ENCODE measurements at places on chromosomes 2 and 18. TPM values are rescaled to one million over a fixed set of nuclear protein-coding genes. Genes with fewer than 3 reads are reported as not detected.

- no peak for DNase-seq
Measured at GRCh38 chr2:105796131-105796638, 51.5 kb downstream of the NCK2 start.

- no peak for DNase-seq
Measured at GRCh38 chr2:221335219-221335752, 236.8 kb downstream of the EPHA4 start.

Gene LOXHD1
- not detected for polyA plus RNA-seq

DNA sequence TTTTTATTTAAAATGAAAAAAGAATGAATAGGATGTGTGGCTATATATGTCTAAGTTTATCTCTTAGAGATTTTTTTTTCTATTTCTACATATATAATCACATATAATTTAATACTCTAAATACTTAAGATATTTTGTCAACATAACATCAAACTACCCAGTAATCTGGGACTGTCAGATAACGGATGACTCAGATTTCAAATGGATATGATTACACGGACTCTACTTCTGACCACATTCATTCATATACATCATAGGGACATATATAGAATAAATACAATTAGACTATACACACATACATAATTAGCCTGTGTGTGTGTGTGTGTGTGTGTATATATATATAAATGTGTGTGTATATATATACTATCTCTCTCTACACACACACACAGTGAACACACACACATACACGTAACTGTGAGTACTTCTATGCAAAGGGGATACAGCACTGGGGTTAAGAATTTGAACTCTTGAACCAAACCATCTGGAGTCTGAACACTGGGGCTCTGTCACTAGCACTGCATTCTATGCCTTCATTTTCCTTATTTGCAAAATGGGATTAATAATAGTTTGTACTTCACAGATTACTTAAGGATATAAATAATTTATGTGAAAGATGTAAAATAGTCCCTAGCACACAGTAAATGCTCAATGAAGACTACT, 59.5 kb downstream of the CHN1 start:
- no peak for DNase-seq

GRCh38 chr2:101720732-101721131, 23.2 kb downstream of the MAP4K4 start:
- DNase-seq, result peak; percentile 30

Gene LRP2
- polyA plus RNA-seq, result not detected

- no peak for DNase-seq
Measured at GRCh38 chr2:24682304-24682703, 110.9 kb downstream of the PTRHD1 start.

DNA sequence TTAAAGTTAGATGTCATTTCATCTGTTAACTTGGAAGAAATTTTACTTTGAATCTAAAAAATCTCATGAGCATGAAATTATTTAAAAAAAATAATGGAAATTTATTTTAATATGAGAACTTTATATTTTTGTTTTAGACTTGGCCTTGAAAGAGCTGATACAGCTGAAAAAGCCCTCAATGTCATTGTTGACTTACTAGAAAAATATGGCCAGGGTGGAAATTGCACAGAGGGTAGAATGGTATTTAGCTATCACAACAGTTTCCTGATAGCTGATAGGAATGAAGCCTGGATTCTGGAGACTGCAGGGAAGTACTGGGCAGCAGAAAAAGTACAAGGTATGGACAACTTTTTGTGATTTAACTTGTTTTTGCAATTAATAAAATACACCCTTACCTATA, 5.3 kb downstream of the SCRN3 start:
- DNase-seq, result no peak

DNA sequence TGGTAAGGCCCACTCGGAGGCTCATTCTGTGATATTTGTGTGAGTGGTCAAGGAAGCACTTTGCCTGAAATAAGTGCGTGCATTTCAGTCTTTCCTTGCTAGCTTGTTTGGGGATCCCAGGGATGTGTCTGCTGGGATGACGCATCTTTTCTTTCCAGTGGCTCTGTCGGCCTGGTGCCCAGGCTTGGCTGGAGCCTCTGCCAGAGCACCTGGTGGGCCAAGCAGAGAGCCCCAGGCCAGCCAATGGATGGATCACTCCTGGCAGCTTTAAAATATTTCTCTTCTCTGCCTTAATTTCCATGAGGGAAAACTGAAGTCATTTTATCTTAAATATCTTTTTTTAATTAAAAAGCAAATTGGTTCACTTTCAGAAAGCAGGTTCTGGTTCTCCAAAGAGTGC, 501.8 kb upstream of the HS6ST1 start:
- DNase-seq, result no peak

Data from fibroblast of lung (primary cell).